Hematopoietic multipotent progenitor cell (in vitro differentiated cells): ENCODE measurements at places on chromosomes 1 and 21.

DNA sequence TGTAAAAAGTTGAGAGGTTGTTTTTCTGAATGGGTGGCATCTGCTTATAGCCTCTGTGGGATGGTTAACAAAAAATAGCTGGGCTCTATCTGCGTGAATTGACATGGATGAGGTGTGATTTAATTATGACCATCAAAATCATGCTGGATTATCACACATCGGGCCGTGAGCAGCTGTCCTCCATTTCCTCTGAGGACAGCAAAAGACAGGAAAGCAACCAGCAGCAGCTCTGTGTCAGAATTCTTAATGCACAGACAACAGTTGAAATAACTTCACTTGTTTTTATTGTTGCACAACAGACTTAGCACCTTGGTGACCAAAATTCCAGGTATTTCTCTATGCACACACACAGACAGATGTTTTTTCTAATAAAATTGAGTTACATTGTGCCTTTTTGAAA, 54.5 kb upstream of the LAPTM5 start:
- DNase-seq = no peak

DNA sequence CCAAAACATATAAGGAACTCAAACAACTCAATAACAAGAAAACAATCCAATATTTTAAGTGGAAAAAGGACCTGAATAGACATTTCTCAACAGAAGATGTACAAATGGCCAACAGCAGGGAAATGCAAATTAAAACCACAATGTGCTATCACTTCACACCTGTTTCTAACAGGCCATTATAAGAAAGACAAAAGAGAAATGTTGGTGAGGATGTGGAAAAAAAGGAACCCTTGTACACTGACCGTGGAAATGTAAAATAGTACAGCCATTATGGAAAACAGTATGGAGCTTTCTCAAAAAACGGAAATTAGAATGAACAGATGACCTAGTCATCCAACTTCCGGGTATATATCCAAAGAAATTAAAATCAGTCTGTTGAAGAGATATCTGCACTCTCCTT, 37.8 kb upstream of the CD2 start:
- no peak for DNase-seq

DNA sequence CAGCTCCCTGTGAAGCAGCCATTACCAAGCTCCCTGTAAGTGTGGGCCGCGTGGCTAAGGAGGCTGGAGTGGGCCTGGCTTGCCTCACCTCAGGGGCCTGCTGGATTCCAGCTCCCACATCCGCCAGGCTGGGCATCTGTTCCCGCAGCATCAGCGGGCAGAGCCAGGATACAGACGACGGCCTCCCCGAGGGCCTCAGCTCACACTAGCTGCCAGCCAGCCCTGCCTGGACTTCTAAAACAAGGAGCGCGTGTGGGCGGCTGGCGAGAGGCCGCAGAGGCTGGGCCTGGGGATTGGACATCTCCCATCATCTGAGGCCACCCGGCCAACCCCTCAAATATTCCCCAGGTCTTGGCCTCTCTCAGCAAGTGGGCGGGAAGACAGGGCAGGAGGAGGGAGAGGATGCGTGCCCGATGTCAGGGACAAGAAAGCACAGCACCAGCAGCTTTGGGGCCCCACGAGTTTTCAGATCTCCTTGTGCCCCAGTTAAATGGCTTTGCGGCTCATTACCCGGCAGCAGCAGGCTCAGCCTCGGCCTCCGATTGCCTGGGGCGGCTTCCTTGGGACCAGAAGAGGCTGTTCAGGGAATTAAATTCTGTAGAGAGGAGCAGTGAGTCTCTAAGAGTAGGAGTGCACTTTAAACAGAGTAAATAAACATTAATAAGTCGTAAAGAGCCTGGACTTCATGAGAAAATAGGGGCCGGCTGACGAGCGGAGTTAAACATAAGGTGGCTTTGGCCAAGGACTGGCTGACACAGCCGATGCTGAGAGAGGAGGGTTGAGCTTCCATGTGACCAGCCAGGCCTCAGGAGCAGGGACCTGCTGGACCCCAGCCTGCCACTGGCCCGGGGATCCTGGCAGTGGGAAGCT, 208.9 kb upstream of the C1orf174 start:
- DNase-seq = no peak

GRCh38 chr1:68221980-68222373, 10.3 kb downstream of the WLS start:
- no peak for DNase-seq

DNA sequence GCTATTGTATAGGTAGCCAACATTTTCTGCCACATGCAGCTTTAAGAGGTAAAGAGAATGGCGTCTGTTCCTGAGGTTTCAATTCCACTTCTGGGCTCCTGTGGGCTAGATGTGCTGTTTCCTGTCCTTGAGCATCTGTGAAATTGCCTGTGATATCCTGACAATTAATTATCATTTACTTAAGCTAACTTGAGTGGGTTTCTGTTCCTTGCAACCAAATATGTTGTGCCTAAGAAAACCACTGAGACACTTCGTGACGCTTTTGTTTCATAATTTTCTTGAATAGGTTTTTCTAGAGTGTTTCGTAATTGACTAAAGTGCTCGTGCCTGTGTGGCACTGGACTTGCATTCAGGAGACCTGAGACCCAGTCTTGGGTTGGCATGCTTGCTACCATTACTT, 127.3 kb upstream of the POU3F1 start:
- no peak for DNase-seq
